ENCODE measurements at places on chromosomes 13 and 19.

- DNase-seq: no peak
Observed at GRCh38 chr13:101706651-101707050, 254.2 kb downstream of the ITGBL1 start.

GRCh38 chr19:42850981-42851717 is 28.4 kb downstream of the PSG1 start:
- DNase-seq: no peak

DNA sequence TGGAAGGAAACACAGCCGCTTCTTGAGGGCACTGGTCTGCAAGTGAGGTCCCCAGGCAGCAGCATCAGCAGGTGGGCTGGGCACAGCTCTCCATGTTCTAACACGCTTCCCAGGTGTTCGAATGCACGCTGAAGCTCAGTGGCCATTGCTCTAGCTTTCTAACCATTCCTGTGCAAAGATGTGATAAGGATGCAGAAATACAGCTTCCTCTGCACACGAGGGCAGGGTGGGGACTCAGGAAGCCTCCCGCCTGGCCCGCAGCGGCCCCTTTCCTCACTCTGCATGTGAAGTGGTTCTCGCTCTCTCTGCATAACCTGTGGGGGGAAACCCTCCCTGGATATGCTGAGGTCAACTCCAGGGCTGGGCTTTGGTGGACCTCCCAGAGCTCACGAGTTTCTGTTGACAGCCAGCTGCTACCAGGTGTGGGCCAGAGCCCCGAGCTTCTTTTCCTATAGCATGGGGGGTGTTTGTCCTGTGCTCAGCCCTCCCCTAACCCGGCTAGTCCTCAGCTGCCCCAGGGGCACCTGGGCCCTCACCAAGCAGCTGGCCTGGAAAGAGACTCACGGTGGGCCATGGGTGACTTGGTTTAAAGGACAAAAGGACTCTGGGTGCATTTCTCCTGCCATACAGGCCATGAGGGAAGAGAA is 168.2 kb downstream of the TEX29 start:
- DNase-seq: no peak

- no peak for DNase-seq
Observed at GRCh38 chr13:110250258-110250891, 56.6 kb downstream of the COL4A1 start.

- DNase-seq: no peak
Observed at GRCh38 chr13:75365724-75366173, 116.2 kb downstream of the TBC1D4 start.

GRCh38 chr13:73274147-73274546 is 215.3 kb downstream of the KLF5 start:
- DNase-seq: no peak

DNA sequence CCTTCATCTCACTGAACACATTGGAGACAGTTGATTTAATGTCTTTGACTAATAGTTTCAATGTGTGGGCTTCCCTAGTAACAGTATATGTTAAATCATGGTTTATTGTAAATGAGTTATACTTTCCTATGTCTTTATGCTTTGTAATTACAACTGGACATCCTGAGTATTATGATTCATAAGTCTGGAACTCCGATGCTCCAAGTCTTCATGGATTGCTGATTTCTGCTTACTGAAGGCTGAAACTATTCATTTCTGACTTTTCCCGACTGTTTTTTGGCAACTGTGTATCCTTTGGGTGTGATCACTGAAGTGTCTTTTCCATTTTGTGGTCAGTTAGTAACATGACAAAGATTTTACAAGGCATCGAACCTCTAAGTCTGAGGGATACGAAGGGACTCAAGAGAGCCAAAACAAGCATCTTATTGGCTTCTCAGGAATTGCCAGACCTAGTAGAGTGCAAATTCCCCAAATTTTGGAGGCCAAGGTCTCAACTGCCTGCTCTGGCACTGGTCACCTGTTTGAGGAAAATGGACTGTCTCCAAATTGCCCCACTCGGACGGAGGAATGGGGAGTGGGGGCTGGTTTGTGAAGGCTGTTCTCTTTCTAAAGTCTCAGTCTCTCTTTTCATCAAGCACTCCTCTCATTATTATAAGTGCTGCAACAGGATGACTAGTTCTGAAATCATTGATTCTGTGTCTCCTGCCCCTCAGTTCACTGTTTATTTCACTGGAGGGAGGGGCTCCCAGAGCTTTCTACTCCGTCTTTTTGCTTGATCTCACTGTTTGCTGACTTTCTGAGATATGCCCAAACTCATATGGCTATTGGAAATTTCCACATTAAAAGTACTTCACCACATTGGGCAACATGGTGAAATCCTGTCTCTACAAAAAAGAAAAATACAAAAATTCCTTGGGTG is 20.2 kb upstream of the CD70 start:
- no peak for DNase-seq

GRCh38 chr13:60267498-60268202 is 103.9 kb upstream of the DIAPH3 start:
- DNase-seq: no peak

GRCh38 chr13:97221466-97221865 is 667 bp upstream of the MBNL2 start:
- no peak for DNase-seq

- DNase-seq: no peak
Observed at GRCh38 chr13:86559901-86560300, 760.7 kb upstream of the SLITRK6 start.

GRCh38 chr19:38644719-38645118 is 2.7 kb upstream of the ACTN4 start:
- DNase-seq: no peak

DNA sequence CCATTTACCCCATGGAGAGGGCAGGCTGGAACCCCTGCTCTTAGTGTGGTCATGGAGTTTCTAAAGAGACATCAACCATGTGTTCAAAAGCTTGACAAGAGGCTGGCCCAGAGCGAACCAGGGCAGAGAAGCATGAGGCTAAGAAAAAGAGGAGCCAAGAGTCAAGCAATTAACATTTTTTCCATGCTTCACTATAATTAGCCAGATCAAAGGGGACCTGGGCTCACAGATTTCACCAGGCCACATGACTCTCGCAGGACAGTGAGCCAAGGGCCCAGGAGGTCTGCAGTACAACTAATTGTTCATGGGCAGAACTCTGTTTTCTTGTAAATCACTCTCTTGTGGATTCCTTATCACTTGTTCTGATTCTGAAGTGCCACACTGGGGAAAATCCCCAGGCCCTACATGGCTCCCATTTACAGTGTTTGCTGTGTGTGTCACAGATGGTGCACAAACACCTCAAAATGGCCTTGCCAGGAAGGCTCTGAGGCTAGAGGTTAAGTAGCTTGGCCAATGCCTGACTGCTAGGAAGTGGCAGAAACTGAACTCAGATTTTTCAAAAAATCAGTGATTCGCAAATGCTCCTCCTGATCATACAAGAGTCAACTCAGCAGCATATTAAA is 101.2 kb downstream of the LHFPL6 start:
- no peak for DNase-seq

DNA sequence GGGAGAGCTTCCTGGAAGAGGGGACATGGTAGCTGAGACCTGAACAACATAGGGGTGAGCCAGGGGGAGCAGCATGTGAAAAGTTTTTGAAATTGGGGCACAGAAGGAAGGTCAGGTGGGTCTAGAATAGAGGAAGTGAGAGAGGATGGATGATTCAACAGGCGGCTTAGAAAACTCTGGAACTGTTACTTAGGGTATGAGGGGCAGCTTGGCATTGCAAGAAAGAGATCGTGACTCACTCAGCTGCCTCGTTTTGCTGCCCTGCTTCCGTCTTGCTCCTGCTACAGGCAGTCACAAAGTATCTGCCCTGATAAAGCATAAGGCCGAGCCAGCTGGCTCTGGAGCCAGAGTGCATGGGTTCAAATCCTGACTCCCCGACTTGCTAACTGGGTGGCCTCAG is 1.3 kb upstream of the CEACAM20 start:
- DNase-seq: no peak

DNA sequence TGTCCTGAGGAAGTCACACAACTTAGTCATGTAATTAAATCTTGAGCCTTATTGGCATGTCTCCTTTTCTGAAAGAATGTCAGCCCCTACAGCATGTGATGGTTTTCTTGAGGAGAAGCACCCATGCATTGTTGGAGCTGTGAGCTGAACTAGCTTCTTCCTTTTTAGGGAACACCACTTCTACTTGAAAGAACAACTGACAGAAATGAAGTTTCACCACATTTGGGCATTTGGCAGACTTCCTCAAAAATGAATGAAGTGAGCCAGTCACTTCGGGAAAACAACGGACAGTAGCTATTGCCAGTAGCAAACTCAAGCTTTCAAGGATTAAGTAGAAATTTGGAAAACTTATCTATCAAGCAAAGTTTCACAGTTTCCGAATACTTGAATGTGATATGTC is 1351.3 kb downstream of the EFNB2 start:
- no peak for DNase-seq

DNA sequence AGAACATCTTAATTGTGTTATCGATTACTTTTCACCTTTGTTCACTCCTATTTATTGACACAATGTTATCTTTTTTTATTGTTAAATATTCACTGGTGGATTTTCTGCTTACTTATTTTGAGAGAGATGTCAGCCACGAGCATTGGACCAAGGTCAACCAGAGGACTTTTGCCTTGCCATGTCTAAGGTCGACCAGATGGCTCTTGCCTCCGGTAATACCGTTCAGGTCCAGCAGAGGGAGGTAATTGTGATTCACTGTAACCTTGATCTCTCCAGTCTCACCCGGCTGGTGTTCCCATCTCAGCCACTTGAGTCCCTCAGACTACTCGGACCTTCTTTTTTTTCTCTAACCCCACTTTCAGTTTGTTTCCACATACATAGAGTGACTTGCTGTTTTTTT is 1438.1 kb downstream of the UQCRFS1 start:
- DNase-seq: no peak

DNA sequence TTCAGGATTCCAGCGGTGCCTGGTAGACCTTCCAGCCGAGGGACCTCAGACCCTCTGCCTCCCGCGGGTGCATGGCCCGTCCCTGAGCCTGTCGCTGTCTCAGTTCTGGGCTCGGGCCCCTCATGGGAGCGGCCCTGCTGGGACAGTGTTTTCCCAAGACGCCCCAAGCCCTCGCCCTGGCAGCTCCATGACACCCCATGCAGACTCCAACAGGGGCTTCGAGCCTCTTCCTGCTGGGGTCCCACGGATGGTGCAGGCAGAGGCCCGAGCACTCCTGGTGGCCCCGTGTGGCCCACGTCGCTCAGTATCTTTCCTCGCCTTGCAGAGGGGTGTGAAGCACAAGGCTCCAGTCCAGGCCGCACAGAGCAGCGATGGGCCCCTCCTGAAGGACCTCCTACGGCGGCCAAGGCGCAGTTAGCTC is 88.8 kb upstream of the MCF2L start:
- no peak for DNase-seq

GRCh38 chr13:48251611-48252081 is 18.6 kb downstream of the ITM2B start:
- DNase-seq: no peak

- no peak for DNase-seq
Observed at GRCh38 chr19:55538132-55538531, 1.2 kb upstream of the SBK2 start.

- DNase-seq: no peak
Observed at GRCh38 chr19:35136977-35137702, 1.5 kb upstream of the FXYD1 start.

GRCh38 chr19:39434123-39435076 is 1.3 kb downstream of the RPS16 start:
- no peak for DNase-seq

DNA sequence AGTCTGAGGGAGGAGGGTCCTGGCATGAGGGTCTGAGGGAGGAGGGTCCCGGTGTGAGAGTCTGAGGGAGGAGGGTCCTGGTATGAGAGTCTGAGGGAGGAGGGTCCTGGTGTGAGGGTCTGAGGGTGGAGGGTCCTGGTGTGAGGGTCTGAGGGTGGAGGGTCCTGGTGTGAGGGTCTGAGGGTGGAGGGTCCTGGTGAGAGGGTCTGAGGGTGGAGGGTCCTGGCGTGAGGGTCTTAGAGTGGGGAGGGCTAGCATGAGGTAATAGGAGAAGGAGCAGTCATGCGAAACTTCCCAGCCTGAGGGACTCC is 194.8 kb downstream of the TEX29 start:
- no peak for DNase-seq

Measured in NCI-H1048 (cell line).